ENCODE measurements at places on chromosomes 16 and 17.

DNA sequence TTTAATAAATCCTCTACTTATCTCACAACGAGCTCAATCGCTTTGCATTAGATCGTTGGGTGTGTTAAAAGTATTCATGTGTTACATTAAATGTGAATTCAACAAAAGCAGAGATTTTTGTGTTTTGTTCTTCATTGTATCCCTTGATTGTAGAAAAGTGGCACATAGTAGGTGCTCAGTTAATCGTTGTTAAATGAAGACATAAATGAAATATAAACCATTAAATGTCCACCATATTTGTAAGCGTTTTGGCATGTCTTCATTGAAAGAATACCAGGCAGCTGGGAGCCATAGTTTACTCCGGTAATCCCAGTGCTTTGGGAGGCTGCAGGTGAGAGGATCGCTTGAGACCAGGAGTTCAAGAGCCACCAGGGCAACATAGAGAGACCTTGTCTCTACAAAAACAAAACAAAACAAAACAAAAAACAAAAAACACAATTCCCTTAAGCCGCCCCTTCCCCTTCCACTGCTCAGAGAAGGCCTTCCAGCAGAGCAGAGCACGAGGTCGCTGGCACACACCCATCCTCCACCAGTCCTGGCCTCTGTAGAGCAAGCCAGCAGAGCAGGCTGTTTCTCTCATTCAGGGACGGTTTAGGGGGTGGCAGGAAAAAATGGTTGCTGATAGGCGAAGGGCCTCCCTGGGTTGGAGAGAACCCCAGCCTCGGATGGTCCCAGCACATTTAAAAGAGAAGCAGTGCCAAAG is 673 bp upstream of the CHD9 start:
- no peak for DNase-seq

DNA sequence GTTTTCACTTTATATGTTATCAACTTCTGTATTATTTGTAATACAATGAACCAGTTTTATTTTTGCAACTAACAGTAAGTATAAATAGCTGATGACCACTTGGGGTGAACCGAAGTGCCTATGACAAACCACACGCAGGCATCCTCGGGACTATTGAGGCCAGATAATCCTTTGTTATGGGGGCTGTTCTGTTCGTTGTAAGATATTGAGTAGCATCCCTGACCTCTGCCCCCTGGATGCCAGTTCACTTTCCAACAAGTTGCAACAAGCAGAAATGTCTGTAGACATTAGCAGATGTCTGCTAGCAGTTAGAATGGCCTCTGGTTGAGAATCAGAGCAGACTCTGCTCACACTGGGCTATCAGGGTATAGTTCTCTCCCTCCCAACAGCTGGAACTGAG is 277.0 kb downstream of the WWOX start:
- DNase-seq: no peak

DNA sequence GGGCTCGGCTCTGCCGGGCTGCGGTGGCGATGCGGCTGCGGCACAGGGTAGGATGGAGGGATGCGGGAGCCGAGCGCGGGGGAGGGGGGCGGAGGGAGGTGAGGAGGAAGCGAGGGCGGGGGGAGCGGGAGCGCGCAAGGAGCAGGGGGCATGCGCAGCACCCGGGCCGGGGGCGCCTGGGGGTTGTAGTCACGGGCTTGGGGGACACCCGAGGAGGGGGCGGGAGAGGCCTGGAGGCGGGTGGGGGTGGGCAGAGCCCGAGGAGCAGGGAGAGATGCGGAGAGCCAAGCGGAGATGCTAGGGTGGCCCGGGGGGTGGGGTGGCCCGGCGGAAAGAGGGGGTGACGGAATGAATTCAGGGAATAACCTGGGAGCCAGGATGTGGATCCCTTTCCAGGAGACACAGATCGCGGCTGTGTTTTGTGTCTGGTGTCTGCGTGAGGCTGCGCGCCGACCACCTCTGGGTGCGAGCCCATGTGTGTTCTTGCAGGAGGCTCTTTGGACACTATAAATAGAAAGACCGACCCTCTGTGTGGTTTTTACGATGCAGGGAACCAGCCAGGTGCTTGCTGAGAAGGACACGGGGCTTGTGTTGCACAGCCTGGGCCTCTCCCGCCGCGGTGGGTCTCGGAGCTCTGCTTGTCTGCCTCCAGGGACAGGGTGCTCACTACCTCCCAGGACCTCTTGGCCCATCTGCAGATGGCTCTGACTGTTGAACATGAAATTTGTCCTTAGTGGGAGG is at the start of gene STX1B:
Gene STX1B, minus strand, starts transcription at position 54 of the 741 bp plus-strand sequence. CDS start 242 bp downstream, outside the sequence.
- DNase-seq: no peak

DNA sequence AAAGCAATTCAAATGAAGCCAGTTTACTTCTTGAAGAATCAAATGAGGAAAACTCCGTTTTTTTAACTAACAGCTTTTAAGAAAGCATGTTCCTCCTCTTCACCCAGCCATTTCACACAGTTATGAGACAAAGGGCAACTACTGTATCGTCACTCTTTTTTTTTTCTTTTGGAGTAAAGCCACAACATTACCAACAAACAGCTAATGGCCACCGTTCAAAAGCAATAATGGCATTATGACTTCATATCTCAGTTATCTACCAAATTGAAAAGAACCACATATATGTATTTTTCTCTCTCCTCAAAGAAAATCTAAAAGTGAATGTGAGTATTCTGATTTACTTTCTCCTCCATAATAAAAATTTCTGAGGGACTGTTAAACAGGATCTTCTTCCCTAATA is 14.5 kb downstream of the GRB2 start:
- no peak for DNase-seq

GRCh38 chr17:75498039-75498725 is 17.2 kb downstream of the CASKIN2 start:
- no peak for DNase-seq

GRCh38 chr17:31443386-31443785 is 51.9 kb downstream of the RAB11FIP4 start:
- no peak for DNase-seq

DNA sequence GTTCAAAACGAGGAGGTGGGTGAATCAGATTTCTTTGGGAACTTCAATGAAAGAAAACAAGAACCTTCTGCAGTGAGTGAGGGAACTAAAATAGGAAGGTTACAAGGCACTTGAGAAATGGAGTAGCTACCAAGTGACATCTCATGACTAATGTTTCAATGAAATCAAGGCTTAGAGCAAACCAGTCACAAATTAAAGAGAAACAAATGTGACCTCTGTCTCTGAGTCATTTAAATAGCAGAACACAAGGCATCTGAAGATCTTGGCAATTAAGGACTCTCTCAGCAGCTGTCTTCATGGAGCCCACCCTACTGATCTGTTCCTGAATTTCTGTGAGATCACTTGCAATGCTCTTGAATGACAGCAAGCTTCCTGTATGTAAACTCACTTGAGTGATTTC is 109.5 kb downstream of the CDH11 start:
- no peak for DNase-seq

DNA sequence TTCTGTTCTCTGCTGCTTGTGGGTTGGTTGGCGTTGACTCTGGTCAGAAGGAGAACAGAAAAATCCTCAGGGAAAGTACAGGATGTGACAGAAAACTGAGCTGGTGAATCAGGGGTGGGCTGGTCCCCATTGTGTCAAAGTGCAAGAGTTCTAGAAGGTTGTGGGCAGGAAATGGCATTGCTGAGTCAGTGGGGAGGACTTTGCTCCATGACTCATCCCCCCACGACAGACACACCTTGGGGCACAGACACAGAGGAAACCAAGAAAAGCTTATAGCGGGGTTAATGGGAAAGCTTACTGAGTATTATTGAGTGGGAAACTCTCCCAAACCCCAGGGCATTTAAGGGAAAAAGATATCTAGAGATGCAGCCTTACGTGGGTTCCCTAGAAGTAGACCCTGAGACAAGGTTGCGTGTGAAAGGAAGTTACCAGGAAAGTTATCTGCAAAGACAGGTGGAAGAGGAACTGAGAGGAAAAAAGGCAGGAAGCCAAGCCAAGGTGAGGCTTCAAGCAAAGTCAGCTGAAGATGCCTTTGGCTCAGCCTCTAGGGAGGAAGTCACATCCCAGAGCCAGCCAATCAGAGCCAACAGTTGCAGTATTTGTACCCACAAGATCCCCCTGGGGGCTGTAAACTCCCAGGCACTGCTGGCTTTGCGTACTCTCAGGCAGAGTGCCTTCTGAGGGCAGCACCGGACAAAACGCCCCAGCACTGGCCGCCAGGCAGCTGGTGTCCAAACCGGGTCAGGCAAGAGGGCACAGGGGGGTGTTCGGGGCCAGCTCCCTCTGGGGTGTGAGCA is 86.4 kb downstream of the FOXL1 start:
- peak; percentile 77 for DNase-seq

- DNase-seq: no peak
Measured at GRCh38 chr16:66008136-66008535, 358.4 kb upstream of the CDH5 start.

DNA sequence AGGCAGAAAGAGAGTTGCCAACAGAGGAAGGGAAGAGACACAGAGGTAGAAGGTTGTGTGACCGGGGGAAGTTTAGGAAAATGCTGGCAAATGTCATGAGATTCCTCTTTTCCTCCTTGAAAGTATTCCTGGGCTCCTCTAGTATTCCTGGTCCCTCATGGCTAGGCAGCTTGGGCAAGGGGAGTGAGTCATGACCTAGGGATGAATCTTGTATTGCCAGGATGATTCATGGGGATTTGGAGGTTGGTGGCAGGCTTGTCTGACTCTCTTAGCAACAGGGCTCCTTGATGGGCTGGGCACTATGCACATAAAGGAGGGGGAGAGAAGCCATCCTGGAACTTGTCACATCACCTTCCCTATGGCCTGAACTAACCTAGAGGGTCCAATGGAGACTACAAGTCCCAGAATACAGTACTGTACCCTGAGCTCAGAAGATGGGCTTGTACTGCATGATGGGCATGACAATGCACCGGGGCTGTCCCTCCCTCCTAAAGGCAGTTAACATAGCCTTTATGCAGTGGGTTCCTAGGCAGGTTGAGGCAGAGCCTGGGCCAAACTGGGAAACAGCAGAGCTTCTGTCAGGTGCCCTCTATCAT is 2.1 kb upstream of the SEZ6 start:
- no peak for DNase-seq

DNA sequence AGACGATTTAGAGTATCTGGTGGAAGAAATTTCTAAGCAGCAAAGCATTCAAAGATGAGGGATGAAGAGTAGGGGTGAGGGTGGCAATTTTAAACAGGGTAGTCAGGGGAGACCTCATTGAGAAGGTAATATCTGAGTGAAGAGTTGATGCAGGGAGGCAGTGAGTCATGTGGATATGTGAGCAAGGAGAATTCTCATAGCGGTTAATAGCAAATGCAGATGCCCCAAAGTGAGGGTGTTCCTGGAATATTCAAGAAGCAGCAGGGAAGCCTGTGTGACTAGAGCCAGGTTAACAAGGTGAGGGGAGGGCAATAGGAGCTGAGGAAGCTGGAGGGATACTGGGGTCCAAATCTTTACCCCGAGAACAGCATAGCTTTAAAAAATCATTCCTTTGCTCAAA is 114.3 kb downstream of the SPACA3 start:
- no peak for DNase-seq

DNA sequence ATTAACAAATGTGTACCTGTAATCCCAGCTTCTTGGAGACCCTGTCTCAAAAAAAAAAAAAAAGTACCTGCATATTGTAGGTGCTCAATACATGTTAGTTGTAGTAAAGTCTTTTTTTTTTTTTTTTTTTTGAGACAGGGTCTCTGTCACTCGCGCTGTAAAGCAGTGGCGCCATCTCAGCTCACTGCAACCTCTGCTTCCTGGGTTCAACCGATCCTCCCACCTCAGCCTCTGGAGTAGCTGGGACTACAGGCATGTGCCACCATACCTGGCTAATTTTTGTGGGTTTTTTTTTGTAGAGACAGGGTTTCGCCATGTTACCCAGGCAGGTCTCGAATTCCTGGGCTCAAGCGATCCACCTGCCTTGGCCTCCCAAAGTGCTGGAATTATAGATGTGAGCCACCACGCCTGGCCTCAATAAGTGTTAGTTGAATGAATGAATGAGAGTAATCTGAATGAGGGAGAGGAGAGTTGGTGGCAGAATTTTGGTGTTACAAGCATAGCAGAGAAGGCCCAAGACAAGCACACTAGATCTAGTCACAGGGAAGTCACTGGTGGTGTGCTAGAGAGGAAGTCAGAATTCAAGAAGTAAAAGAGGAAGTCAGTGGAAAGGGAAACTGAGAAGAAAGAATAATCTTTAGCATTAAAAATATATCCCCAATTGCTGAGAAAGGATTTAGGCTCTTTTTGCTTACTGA is 9.4 kb upstream of the MYL4 start:
- no peak for DNase-seq

- DNase-seq: no peak
Measured at GRCh38 chr17:42310787-42311215, 22.5 kb downstream of the STAT5A start.

DNA sequence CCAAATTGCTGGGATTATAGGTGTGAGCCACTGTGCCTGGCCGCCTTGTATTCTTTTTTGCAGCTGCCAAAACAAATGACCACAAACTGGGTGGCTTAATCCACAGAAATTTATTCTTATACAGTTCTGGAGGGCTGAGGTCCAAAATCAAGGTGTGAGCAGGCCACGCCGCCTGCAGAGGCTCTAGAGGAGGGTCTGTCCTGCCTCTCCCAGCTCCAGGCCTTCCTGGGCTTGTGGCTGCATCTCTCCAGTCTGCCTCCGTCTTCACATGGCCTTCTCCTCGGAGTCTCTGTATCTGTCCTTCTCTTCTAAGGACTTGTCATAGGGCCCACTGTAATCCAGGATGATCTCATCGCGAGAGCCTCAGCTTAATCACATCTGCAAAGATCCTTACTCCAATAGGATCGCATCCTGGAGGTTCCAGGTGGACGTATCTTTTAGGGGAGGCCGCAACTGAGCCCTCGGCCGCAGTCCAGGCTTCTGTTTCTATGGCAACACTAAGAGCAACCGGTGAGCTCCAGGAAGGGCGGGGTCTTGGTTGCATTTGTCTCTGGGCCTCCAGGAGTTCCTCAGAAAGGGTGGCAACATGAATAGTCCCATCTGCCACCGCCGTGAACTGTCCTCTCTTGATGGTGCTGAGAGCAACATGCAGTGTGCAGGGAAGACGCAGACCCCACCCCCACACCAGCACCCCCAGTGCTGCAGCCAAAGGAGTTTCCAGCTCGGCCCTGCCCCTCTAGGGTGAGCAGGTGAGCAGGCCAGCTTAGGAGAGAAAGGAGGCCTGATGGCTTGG is 29.5 kb upstream of the CREBBP start:
- no peak for DNase-seq

DNA sequence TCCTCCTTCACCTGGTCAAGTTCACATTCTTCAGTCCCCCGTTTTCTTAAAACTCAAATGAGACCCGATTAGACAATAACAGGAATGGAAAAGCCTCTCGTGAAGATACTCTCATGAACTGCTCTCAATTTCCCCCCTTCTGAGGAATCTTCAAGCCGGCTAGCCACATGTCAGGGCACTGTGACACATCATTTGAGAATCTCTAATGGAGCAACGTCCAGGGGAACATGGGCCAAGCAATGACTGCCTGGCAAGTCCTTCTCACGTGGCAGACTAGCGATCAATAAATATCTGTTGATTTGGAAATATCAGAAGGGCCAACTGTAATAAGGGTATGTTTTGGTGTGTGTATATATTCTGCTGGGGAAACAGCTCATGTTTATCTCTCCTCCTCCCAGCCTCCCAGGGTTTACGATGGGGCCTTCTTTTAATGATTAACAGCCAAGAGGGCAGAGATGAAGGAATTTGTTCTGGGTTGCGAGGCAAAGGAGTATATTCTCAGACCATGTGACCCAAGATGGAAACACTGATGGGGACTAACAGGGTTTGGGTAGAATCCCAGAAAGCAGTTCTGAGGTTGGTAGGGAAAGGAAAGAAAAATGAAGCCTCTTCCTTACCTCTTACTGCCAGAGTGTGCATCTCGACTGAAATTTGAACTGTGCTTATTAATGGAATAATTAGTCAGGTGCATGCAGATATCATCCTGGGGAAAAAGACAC is 21.4 kb downstream of the TTLL6 start:
- peak; percentile 18 for DNase-seq
